ENCODE measurements at places on chromosomes 11 and 22.

DNA sequence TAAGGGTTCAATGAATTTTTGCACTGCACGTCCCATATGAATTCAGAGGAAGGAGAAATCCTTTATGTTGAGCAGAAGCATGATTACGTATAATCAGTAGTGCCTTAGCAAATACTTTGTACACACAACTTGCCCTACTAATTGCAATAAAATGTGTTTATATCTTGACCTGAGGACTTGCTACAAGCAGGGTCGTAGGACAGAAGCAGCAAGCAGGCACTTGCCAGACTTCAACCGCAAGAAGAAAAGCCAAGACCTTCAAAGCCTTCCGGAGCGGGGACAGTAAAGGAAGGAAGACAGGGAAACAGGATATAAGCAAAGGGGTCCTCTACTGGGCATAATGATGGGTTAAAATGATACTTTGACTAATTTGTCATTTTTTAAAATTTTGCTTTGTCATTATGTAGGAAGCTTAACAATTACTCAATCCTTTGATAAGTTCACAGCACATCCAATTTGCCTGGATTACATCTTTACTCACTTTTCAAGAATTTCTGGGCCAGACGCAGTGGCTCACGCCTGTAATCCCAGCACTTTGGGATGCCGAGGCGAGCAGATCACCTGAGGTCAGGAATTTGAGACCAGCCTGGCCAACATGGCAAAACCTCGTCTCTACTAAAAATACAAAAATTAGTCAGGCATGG is 23.2 kb upstream of the UBASH3B start:
- DNase-seq, result no peak

- DNase-seq, result no peak
Measured at GRCh38 chr22:17583151-17583550, 19.9 kb downstream of the SLC25A18 start.

- peak; percentile 26 for DNase-seq
Measured at GRCh38 chr22:20015971-20016733, 471 bp downstream of the ARVCF start.

GRCh38 chr22:33455036-33455435 is 396.9 kb upstream of the SYN3 start:
- no peak for DNase-seq

- DNase-seq, result no peak
Measured at GRCh38 chr22:30206944-30207343, 39.6 kb downstream of the LIF start.

DNA sequence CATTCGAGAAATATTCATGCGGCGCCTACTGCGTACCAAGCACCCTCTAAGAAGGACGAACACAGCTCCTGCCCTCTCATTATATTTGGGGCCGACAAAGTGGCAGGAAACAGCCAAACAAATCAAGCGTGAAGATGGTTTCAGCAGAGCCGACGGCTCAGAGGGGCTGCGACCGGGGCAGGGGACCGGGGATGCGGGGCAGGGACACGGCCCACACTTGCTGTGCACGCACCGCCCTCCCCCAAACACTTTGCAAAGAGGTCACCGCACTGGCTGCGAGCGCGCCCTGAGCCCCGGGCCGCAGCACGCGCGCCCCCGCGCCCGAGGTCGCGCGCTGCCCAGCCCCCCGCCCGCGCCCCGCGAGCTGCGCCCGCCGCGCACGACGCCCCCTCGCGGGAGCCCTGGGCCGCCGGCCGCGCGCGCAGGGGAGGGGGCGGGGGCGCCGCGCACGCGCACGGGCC is 255 bp upstream of the SYNGR1 start:
- peak; percentile 58 for DNase-seq

DNA sequence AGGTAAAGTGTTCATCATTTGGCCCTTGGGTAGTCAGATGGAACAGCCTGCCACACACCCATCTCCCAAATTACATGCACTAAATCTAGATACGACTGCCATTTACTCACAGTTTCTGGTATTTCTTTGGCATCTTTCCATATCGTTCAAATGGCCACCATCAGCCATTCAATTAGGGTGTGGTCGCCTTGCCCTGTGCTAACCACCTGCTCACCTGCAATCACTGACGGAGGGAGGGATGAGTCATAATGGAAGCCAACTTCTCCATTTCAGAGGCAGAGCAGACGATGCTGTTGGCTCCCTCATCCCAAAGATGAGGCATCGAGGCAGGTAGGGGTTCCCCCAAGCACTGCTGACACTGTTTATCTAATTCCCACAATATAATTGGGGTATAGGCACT is 14.6 kb downstream of the MS4A6A start:
- no peak for DNase-seq

- DNase-seq, result no peak
Measured at GRCh38 chr11:114256967-114257286, 39.3 kb upstream of the NNMT start.

DNA sequence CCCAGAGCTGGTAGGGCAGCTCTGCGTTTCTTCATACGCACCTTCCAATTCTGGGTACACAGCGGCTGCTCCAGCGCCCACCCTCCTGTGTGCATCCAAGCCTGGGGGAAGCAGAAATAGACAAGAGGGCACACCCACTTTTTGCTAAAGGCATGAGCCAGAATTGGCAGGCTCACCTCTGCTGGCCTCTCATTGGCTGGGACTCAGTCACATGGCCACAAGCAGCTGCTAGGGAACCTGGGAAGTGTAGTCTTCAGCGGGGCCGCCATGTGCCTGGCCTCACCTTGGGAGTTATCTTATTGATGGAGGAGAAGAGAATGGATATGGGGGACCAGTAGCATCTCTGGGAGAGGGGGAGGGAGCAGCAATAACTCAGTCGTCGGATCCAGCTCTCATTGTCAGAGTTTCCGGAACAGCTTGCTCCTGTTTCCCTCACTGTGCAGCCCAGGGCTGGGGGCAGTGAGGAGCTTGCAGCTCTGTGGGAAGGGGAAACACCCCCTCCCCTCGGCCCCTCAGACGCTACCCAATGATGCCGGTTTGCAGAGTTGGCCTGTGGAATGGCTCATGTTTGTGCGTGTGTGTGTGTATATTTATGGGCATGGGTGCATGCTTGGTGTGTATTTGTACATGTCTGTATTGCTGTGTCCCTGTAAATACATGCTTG is 11.8 kb upstream of the MIEF1 start:
- DNase-seq, result peak; percentile 50

- DNase-seq, result no peak
Measured at GRCh38 chr11:94486068-94486467, 7.6 kb downstream of the MRE11 start.

DNA sequence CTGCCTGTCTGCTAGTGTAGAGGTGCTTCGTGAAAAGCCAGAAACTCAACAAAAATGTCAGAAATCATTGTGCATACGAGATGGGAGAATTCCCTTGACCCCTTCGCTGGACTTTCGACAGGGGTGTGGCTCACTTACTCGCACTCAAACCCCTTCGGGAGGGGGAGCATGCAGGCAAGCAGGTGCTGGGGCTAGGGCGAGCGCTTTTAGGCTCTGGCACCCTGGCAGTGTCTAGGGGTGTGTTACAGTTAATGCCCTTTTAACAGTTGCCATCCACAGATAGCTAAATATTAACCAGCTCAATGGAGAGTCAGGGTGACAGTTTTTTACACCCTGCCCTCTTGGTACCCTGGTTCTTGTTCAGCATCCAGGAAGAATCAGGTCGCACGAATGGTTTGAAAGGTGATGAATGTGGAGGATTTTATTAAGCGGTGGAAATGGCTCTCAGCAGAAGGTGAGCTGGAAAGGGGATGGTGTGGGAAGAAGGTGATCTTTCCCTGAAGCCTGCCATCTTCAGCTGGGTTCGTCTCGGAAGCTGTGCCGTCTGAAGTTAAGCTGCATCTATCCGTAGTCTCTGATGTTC is 59.6 kb upstream of the SHANK2 start:
- DNase-seq, result no peak

DNA sequence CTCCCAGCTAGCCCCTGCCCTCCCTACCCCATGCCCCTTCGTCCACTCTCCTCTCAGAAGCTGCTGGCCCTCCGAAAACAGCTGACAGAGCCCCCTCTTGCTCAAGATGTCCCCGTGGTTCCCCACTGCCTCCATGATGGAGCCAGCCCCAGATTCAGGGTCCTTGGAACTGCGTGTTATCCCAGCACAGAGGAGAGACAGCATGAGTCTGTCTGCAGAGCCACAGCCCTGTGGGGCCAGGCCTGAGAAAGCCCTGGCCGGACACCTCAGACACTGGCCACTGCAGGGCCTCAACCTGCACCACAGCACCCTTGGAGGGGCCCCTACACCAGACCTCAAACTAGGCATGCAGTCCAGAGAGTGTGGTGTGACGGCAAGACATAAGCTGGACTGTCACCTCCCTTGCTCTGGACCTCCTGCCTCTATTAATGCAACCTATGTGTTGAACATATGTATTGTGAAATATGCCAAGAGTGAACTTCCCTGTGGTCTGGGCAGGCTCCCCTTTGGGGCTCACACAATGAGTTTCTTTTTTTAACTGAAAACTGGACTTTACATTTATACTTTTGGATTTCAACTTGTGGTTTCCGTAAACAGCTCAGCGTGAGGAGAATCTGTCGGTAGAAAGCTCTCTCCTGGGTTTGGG is 9.6 kb downstream of the PNPLA5 start:
- no peak for DNase-seq

DNA sequence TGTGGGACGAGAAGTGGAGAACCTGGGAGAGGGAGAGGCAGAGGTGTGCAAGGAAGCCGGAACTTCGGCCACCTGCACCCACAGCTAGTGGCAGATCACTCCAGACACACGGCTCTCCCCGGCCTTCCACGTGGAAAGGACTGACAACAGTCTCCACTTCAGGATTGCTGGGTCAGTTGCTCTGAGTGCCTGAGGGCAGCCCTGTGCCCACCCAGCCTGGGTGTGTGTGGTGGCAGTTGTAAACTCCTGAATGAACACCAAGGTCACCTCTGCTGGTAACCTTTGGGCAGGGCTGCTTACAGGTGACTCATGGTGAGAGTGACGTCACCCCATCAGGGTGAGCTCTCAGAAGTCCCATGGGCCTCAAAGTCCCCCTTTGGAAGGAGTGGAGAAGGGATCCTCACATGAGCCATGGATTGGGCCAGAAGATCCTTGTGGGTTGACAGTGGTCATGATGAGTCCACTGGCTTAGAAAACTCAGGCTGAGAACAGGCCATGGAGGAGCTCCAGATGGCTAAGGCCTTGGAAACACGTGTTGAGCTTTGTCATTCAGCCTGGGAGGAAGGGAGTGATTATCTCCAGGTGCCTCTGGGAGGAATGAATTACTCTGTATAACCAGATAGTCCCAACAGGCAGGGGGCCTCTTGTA is 71.3 kb downstream of the BCR start:
- no peak for DNase-seq

GRCh38 chr22:27260087-27260698 is 541.4 kb downstream of the MN1 start:
- no peak for DNase-seq

DNA sequence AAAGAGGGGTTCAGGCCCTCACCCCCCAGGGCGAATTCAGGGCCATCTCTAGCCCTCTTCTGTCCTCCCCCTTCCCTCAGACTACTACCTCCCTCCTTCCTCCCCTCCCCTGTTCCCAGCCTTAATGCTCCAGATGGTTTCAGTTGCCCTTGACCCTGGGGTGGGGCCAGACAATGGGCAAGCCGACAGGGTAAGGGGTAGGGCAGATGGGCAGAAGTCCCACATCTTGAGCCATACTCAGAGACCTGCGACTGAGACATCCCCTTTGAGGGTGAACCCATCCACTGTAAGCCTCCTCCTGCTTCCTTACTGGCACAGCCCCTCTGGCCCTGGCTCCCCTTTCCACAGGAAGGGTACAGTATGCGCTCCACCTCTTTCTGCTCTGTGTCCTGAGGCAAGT is 1.9 kb downstream of the RHBDD3 start:
- no peak for DNase-seq

GRCh38 chr22:50136581-50137015 is 33.9 kb upstream of the PANX2 start:
- DNase-seq, result no peak

DNA sequence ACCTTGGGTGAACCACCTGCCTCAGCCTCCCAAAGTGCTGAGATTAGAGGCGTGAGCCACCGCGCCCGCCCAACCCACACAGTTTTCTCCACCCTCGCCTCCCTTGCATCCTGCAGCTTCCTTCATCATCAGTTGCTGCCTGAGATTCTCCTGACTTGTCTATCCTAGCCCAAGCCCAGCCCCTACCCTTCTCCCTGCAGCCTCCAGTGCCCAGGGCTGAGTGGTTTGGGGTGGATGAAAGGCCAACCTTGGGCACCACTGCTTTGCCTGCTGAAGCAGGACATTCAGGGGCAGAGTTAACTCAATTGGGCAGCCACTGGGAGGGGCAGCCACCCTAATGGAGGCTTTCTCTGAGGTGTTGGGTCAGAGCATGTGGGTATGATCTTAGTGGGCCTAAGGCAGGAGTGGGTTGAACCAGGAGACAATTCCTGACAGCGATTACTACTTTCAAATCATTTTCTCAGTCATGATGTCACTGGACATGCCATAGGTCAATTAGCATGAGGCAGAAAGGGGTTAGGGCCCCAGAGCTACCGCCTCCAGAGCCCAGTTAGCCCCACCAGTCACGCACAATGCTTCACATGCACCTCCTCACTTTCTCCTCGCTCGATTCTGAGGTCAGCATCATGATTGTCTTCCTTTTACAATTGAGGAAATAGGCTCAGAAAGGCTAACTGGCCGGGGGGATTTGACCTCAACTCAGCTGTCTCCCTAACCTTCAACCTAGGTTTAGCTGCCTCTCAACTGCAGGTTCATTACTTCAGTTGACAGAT is 1.0 kb upstream of the FKBP2 start:
- no peak for DNase-seq

DNA sequence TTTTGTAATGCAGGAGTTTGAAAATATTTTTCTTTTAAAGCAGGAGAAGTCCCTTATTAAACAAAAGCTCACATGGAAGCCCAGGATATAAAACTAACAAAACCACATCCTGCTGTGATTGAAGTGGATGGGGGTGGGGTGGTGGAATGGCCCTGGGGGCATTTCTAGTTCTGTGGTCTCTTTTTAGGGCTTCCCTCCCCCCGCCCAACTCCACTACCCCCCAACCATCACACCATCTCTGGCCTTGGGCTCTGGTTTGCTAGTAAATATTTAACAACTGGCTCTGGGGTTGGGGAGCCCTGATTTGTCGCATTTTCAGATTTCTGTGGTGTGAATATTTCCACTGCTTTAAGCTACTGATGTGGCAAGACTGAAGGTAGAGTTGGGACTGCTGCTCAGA is 279.6 kb upstream of the PLET1 start:
- DNase-seq, result no peak

GRCh38 chr22:37202716-37203115 is 9.6 kb downstream of the SSTR3 start:
- no peak for DNase-seq

DNA sequence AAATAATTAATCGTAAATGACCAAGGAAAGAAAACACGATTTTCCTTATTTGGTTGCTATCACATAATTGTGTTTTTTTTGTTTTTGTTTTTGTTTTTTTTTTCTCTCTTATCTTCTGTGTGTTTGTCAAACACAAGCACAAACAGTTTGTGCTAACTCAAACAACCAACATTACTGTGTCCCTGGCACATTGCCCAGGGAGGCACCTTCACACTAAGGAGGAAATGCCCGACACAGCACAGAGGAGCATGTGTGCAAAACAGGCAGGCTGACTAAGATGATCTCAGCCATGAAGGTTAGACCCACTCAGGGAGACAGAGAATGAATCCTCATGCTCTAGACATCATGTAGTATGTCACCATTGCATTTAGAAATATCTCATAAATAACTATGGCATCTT is 130.1 kb downstream of the SOX6 start:
- no peak for DNase-seq
